ENCODE measurements at places on chromosomes 12 and 14. TPM values are rescaled to one million over a fixed set of nuclear protein-coding genes. Genes with fewer than 3 reads are reported as not detected.

The DPPA3 gene
- total RNA-seq: not detected

The FAM186B gene
- total RNA-seq: not detected

The MEG3 gene
- not detected for total RNA-seq

The ZNF605 gene
- total RNA-seq: 8.9 TPM

The ZFHX2 gene
- total RNA-seq: 2.7 TPM

The PPM1H gene
- total RNA-seq: 0.32 TPM

The PTPRR gene
- not detected for total RNA-seq

The IGF1 gene
- total RNA-seq: 1.1 TPM

The DIO3 gene
- not detected for total RNA-seq

DNA sequence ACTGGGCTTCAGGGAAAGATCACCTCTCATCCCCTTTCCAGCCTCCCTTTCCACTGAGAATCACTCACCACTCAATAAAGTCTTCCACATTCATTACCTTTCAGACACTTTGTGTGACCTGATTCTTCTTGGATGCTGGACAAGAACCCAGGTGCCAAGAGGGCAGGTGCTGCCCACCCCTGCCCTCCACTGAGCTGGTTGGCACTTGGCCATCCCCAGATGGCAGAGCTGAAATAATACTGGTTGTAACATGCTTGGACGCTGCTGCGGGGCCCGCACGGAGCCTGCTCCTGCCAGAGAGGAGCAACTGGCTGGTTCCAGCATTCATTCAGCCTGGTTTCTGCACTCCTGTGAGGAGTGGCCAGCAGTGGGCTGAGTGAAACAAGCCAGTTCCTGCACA, 386.7 kb upstream of the CCDC196 start:
- DNase-seq: no peak
- peaks cover 33% of the 10 kb centered on the region for H3K27me3 ChIP-seq
- H3K4me1 ChIP-seq: peaks cover 8% of the 10 kb centered on the region
- H3K36me3 ChIP-seq: no peaks in the 10 kb centered on the region

DNA sequence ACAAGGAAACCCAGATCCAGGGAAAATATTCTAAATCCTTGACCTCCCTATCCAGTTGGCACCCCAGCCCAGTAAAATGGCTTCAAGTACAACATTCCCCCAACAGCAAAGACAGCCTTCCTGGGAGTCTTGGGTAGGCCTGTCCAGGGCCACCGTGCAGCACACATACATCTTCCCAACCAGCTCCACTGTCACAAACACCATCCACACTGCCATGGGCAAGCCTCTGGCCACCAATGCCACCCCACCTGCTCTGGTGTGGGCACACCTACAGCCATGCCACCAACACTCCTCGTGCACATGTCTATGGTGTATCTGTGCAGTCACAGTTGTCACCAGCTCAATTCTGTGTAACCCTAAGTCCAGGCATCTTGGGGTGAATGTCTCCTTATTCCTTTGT, 193.2 kb downstream of the DAD1 start:
- H3K27me3 ChIP-seq: no peaks in the 10 kb centered on the region
- no peaks in the 10 kb centered on the region for H3K36me3 ChIP-seq
- no peak for DNase-seq
- no peak overlapping the region for H3K4me3 ChIP-seq
- H3K27ac ChIP-seq: no peak overlapping the region

DNA sequence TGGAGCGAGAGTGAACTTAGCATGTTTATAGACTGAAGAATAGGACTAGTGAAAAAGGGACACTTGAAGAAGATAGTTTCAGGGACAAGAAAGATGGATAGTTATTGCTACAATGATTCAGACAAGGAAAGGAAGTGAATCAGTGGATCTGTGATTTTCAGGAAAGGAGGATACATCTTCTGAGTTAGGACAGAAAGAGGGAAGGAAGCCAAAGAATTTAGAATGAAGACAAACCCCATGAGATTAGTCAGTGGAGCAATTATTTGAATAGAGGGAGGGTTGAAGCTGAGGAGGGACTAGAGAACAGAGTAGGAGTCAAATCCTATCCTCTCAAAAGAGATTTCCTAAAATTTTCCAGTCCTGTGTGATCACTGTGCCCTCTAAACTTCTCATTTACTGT, 282.7 kb downstream of the AKAP6 start:
- no peak for DNase-seq
- no peak overlapping the region for H3K27ac ChIP-seq
- H3K36me3 ChIP-seq: no peaks in the 10 kb centered on the region
- H3K4me3 ChIP-seq: no peak overlapping the region
- no peaks in the 10 kb centered on the region for H3K4me1 ChIP-seq

- H3K27me3 ChIP-seq: peaks cover 21% of the 10 kb centered on the region
- no peaks in the 10 kb centered on the region for H3K4me1 ChIP-seq
- H3K36me3 ChIP-seq: peaks cover 1% of the 10 kb centered on the region
- H3K27ac ChIP-seq: no peak overlapping the region
- no peak for DNase-seq
Observed at GRCh38 chr12:46915082-46915481, 89.3 kb upstream of the SLC38A4 start.

- H3K4me1 ChIP-seq: peaks cover 80% of the 10 kb centered on the region
- peak overlapping the region; percentile 1 for H3K4me3 ChIP-seq
- peaks cover 39% of the 10 kb centered on the region for H3K36me3 ChIP-seq
- no peaks in the 10 kb centered on the region for H3K27me3 ChIP-seq
Observed at GRCh38 chr12:12440784-12441428, 84.0 kb downstream of the BORCS5 start.

DNA sequence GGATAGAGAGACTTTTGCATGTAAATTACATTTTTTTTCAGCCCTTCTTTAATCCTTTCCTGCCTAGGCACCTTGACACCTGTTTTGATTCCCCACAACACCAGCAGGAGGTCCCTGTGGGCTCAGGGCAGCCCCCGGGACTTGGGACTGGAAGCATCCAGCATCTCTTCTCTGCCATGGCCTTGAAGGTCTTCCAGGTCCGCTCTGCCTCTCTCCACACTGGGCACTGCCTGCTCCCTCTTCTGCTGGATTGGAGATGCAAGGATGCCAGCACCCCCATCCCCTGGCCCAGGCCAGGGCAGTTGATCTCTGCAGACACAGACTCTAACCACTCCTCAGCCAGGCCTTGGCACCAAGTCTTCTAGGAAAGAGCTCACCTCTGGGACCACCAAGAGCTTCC, 134.5 kb upstream of the C14orf180 start:
- H3K4me1 ChIP-seq: no peaks in the 10 kb centered on the region
- no peak overlapping the region for H3K27ac ChIP-seq
- H3K27me3 ChIP-seq: peaks cover 24% of the 10 kb centered on the region
- no peak for DNase-seq

DNA sequence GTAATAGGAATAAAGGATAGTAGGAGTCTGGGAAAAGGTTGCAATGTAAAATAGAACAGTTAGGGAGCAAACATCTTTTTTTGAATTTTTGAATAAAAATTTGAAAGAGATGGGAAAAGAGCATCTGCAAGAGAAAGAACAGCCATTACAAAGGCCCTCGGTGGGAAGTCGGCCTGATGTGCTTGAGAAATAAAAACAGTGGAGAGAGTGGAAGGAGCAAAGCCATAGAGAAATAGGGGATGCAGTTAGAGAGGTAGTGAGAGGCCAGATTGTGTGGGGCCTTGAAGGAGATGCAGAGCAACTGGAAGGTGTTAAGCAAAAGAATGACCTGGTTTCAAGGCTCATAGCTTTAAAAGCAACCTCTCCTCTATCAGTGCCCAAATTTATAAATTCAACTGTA, 409.8 kb downstream of the RERGL start:
- no peak overlapping the region for H3K27ac ChIP-seq
- no peaks in the 10 kb centered on the region for H3K4me1 ChIP-seq
- H3K27me3 ChIP-seq: no peaks in the 10 kb centered on the region

DNA sequence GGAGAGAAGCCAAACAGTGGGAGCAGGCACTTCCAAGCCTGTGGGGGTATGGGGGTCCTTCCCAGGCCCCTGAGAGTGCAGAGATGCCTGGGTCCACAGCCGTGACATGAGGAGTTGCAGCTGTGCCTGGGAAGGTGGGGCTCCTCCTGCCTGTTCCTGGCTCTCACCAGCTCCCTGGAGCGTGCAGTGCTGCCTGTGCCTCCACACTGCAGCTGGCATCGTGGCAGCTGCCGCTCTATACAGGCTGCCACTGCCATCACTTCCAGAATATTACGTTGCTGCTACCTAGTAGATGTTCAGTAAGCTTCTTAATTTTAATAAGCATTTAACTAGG, 223.7 kb downstream of the KCNC2 start:
- H3K4me1 ChIP-seq: no peaks in the 10 kb centered on the region
- H3K27me3 ChIP-seq: no peaks in the 10 kb centered on the region
- H3K4me3 ChIP-seq: no peak overlapping the region
- H3K36me3 ChIP-seq: no peaks in the 10 kb centered on the region

GRCh38 chr14:64196814-64197411, 97.3 kb downstream of the ESR2 start:
- no peak overlapping the region for H3K4me3 ChIP-seq
- H3K27me3 ChIP-seq: no peaks in the 10 kb centered on the region
- peaks cover 9% of the 10 kb centered on the region for H3K4me1 ChIP-seq
- H3K27ac ChIP-seq: no peak overlapping the region

DNA sequence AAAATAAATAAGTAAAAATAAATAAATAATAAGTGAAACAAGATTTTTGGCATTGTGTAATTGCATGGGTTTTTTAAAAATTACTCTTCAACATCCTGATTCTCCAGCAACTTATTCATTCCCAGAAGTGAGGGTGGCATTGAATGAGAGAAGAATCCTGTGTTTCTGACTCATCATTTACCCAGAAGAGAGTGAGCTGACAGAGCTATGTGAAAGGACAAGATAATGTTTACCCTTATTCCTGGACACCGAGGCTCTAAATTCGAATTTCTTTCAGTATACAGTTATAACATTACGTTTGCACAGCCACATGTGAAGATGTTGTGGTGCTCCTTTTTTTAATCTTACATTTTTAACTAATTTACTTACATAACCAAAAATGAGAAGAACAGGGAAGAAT, 36.4 kb downstream of the BBS10 start:
- H3K4me1 ChIP-seq: no peaks in the 10 kb centered on the region
- H3K4me3 ChIP-seq: no peak overlapping the region
- no peak overlapping the region for H3K27ac ChIP-seq
- H3K36me3 ChIP-seq: no peaks in the 10 kb centered on the region

GRCh38 chr12:11652351-11653040, 3.0 kb downstream of the ETV6 start:
- H3K36me3 ChIP-seq: peaks cover 16% of the 10 kb centered on the region
- H3K27me3 ChIP-seq: no peaks in the 10 kb centered on the region
- H3K4me3 ChIP-seq: peak overlapping the region; percentile 82

- peaks cover 30% of the 10 kb centered on the region for H3K4me1 ChIP-seq
- DNase-seq: no peak
- H3K4me3 ChIP-seq: no peak overlapping the region
- H3K27ac ChIP-seq: no peak overlapping the region
- no peaks in the 10 kb centered on the region for H3K27me3 ChIP-seq
Observed at GRCh38 chr12:92118826-92119536, 26.7 kb downstream of the BTG1 start.

DNA sequence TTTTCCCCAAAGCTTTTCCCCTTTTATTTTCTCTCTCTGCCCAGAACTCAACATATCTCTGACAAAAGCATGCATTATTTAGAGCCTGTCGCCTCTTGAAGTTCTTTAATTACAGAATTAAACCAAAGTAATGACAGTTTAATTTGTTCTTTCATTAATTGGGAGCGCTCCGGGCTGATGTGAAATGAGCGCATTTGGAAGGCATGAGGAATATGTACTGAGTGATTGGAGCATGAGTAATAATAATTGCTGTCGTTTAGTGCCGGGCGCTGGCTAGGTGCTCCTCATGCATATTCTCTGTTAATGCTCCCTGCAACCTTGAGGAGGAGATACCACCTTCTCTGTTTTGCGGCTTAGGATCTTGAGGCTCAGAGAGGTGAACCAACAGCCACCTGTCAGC, 120.5 kb downstream of the SLC25A47 start:
- H3K27me3 ChIP-seq: no peaks in the 10 kb centered on the region
- DNase-seq: no peak
- no peaks in the 10 kb centered on the region for H3K36me3 ChIP-seq
- no peak overlapping the region for H3K4me3 ChIP-seq

DNA sequence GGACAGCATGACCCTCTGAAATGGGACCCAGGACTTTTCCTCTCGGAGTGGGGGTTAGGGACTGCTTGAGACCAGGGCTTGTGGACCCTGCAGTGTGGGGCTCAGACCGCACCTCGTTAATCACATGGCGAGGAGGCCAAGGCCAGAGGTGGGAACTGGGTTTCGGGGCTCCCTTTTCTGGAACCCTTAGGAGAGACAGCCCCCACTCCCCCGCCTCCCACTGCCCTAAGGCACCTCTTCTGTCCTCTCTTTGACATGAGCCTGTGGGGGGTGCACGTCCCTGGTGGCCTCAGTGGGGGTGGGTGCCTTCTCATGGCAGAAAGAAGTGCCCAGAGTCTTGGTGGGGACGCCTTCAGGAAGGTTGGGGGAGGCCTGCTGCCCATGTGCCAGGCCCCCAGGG, 24.3 kb downstream of the RTL1 start:
- no peaks in the 10 kb centered on the region for H3K27me3 ChIP-seq
- no peak overlapping the region for H3K4me3 ChIP-seq
- H3K27ac ChIP-seq: no peak overlapping the region
- no peak for DNase-seq
- H3K4me1 ChIP-seq: no peaks in the 10 kb centered on the region
- H3K36me3 ChIP-seq: no peaks in the 10 kb centered on the region

GRCh38 chr14:62710811-62711210, 334.4 kb downstream of the KCNH5 start:
- no peaks in the 10 kb centered on the region for H3K36me3 ChIP-seq
- no peak overlapping the region for H3K27ac ChIP-seq
- no peak for DNase-seq
- H3K27me3 ChIP-seq: no peaks in the 10 kb centered on the region
- no peak overlapping the region for H3K4me3 ChIP-seq

DNA sequence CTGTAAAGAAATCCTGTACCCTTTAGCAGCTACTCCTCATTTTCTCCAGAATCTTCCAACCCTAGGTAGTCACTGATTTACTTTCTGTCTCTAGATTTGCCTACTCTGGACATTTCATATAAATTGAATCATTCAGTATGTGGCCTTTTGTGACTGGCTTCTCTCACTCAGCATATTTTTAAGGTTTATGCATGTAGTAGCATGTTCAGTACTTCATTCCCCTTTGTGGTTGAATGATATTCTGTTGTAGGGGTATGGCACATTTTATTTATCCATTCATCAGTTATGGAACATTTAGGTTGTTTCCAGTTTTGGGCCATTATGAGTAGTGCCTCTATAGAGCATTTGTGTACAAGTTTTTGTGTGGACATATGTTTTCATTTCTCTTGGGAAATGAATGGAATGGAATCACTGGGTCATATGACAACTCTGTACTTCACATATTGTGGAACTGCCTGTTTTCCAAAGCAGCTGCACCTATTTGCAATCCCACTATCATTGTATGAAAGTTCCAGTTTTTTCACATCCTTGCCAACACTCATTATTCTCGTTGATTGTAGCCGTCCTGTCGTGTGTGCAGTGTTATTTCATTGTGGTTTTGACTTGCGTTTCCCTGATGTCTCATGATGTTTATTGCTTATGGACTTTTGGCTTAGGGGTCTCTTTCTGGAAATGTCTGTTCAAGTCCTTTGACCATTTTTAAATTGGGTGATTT, 57.2 kb downstream of the ATF7IP start:
- DNase-seq: no peak
- no peaks in the 10 kb centered on the region for H3K27me3 ChIP-seq
- peaks cover 42% of the 10 kb centered on the region for H3K4me1 ChIP-seq
- H3K27ac ChIP-seq: no peak overlapping the region

All from activated CD8-positive, alpha-beta memory T cell treated with anti-CD3 and anti-CD28 coated beads, Interleukin-2, amount 10 ng/mL, durations not matched to agents 7 days and 5 days (primary cell).